ENCODE measurements at places on chromosomes 4 and X. TPM values are rescaled to one million over a fixed set of nuclear protein-coding genes. Genes with fewer than 3 reads are reported as not detected.

GRCh38 chr4:85391071-85391470 lies 83.9 kb upstream of the ARHGAP24 start:
- DNase-seq, result no peak

GRCh38 chrX:38891641-38892413 lies 90.6 kb downstream of the MID1IP1 start:
- DNase-seq, result no peak

DNA sequence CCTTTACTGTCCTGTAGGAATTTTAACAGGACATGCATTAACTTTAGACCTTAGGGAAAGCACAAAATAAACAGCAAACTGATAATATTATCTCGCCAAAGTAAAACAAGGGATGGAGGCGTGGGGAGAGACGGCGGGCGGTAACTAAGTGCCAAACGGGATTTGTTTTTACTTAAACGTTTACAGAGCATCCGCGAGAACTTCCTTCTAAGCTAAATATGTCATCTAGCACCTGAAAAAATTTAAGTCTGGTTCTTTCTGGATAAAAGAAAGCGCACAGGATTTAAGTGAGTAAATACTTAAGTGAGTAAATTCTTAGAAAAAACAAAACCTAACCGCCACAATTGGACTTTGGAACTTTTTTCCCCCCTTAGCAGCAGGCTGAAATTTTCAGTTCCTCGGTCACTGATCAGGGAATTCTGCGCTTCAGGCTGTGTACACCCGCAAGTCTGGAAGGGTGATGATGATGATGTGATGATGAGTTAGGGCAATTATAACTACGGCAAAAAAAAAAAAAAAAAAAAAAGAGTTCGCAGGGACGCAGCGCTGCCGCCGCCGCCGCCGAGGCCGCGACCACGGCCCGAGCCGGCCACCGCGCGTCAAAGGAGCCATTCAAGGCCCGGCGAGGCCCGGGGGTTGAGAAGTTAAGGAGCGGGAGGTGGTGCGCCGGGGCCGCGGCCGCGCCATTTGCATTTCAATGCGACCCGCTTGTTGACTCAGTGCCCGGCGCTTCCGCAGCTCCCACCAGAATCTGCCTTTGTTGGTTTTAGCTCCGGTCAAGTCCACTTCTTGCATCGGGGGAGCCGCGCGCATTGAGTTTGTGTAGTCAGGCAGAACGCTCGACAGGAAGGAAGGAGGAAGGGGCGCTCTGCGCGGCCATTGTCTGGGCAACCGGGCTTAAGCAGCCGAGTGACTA lies 108.8 kb downstream of the SPRY1 start:
- no peak for DNase-seq

GRCh38 chr4:47238667-47239066 lies 207.3 kb downstream of the GABRB1 start:
- no peak for DNase-seq

Gene NPY2R
- total RNA-seq, result 0.62 TPM

DNA sequence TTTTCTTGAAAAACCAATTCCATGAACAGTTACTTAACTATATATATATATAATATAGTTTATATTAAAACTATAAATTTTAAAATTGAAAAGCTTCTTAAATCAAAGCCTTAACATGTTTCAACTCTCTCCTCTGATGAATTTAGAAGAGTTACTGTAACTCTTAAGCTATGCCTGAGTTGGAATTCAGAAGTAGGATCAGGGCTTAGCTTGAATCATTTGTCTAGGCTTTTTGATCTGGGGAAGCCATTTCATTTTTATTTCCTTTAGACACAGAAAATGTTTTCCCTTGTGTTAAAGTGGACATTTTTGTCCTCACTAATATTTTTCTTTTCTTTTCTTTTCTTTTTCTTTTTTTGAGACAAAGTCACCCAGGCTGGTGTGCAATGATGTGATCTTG lies 40.4 kb upstream of the PDLIM5 start:
- DNase-seq, result no peak

GRCh38 chrX:31546126-31546525 lies 474.3 kb upstream of the FTHL17 start:
- no peak for DNase-seq

Gene NUDT11
- total RNA-seq, result 3.1 TPM

DNA sequence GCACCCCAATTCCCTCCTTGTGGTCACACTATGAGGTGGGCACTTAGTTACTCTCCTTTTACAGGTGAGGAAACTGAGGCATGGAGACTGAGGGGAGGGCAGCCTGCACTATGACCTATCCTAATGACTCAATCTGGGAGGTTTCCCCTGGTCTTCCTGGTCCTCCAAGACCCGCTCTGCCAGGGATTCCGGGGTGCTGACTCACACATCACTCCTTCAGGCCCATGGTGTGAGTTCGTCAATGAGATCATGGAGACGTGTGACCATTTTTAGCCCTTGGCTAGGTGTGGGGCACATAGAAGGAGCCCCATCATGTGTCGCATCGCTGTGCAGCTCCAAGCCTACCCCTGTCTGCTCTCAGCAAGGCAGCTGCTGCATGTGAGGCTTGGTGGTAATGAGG lies 32.4 kb upstream of the BCOR start:
- no peak for DNase-seq

GRCh38 chrX:154321594-154321993 lies 26.0 kb downstream of the TKTL1 start:
- DNase-seq, result peak; percentile 40

DNA sequence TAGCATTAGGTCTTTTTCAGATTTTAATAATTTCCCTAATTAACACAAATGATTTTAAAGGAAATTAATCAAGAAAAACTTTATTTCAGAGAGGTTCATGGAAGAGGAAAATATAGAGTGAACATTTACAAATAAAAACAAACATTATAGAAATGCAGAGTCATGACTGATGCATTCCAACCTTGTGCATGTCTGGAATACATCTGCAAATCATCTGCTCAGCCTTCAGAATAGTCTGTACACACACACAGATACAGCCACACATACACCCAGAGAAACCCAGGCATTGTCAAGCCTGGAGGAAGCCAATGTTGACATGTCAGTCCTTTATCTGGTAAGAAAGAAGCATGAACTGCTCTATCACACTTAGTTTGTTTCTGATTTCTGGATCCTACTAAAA lies 61.3 kb upstream of the NFKB1 start:
- no peak for DNase-seq

Gene RHOXF2
- not detected for total RNA-seq

DNA sequence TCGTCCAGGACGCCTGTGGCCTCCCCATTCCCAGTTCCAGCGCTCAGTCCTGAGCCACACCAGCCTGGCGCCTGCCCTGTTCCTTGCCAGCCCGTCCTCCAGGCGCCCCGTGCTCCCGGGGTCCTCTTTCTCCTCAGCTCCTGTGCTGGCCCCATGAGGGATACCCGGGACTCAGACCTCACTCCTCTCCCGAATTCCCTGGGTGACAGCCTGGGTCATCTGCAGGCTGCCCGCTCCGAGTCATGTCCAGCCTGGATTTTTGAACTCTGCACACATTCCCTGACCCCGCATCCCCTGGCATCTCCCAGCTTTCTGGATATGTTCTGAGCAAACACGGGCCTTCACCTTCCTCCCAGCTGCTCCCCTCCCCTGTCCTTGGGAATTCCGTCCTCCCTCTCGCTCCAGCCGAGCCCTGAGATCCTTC lies 14.9 kb upstream of the ADD1 start:
- DNase-seq, result no peak

DNA sequence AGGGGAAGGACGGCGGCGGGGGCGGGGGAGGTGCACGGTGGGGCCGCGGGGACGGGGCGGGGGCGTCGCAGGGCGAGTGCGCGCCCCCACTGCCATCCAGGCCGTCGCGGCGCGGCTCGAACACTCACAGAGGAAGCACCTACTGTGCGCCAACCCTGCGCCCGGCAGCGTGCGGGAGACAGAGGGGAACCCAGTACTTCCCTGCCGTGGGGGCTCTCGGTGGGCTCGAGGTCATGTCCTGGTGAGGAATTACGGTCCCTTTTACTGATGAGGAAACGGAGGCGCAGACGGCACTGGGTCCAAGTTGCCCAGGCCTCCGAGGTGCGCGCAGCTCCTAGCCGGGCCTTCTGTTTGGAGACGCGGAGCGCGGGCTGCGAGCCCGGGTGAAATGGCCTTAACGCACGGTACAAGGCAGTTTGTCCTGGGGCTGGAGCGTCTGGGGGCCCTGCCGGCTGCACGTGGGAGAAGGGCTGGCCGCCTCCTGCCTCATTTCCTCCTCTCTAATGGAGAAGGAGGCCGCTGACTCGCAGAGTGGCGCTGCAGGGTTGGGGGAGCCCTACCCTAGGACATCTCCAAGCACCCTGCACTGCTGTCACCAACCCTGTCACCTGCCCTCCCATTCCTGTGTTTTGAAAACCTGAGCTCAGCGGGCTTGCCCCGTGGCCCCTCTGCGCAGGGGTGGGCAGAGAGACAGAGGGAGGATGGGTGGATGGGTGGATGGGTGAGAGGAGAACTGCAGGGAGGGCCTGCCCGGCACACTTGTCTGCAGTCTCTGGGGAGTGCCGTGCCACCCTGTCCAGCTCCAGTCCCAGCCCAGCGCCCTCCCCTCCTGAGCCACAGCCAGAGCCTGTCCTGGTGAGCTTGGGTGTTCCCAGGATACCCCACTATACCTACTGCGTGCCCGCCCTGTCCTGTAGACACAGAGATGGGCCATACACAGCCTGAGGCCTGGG lies 106.0 kb downstream of the ADRA2C start:
- no peak for DNase-seq

DNA sequence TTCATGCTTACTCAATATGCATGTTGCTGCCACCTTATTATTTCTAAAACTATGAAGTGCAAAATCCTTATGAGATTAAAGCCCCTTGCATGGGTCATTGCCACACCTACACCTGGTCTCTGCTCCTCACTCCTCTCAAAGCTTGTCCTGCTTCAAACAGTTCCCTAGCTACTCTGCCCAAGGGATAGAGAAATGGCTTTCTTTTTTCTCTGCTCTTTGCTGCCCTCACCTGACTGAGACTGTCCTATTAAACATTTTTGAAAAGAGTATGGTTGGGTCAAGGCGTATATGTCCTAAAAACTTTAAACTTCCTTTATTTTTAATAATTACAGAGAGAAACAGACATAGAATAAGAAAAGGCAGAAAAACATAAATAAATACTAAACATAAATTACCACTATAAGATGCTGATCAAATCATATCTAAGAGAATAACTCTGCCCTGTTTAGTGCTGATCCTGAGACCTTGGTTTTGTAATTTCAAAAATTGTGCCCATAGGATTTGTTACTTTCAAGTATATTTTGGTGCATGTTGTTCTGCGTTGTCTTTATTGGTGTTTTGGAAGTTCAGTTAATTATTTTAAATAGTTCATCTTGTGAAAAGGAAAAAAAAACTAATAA lies 704.9 kb upstream of the PABPC4L start:
- DNase-seq, result peak; percentile 8

DNA sequence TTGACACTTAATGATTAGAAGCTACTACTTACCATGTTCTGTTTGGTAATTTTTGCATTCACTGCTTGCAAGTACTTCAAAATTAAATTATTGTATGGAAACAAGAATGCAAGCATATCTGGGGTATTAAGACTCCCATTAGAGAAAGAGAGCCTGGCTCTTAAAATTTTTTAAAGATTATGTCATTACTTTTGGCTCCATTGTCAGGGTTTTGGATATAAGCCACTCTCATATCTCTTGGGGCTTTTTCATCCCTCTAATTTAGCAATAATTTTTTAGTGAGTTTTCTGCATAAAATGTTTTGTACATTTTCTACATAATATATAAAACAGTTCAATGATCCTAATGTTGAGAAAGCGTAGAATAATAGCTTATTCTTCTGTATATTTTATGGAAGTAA lies 49.4 kb downstream of the SLC9A6 start:
- no peak for DNase-seq
